ENCODE measurements at places on chromosomes 7 and 10. TPM values are rescaled to one million over a fixed set of nuclear protein-coding genes. Genes with fewer than 3 reads are reported as not detected.

GRCh38 chr10:84826704-84827103, 498.3 kb downstream of the CCSER2 start:
- H3K4me3 ChIP-seq = no peak overlapping the region
- no peak overlapping the region for H3K27ac ChIP-seq
- H3K36me3 ChIP-seq = no peaks in the 10 kb centered on the region
- H3K4me1 ChIP-seq = no peaks in the 10 kb centered on the region
- DNase-seq = no peak

GRCh38 chr10:326350-326749, 191.1 kb downstream of the ZMYND11 start:
- no peaks in the 10 kb centered on the region for H3K27me3 ChIP-seq
- H3K4me3 ChIP-seq = no peak overlapping the region
- H3K4me1 ChIP-seq = peaks cover 2% of the 10 kb centered on the region
- DNase-seq = no peak
- H3K27ac ChIP-seq = no peak overlapping the region

- H3K4me3 ChIP-seq = no peak overlapping the region
- no peaks in the 10 kb centered on the region for H3K27me3 ChIP-seq
- no peak for DNase-seq
Observed at GRCh38 chr7:24069751-24070150, 214.2 kb upstream of the NPY start.

DNA sequence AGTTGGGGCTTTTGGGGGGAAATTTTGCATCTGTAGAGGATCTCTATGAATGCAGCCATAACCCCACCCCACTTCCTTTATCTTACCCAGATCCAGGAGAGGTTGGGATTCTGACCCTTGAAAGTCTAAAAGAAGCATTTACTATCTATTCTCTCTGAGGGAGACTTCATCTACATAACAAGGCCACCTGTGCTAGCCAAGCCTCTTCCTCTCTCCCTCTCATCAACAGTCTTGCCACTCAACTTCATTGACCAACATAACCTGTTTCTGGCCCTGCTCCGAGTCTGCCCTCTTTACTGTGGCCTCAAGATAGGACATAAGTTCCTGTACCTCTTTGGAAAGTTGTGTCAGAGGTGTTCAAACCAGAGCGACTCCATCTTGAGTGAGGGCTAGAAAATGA, 19.4 kb downstream of the TUBAL3 start:
- H3K4me1 ChIP-seq = no peaks in the 10 kb centered on the region
- DNase-seq = no peak
- H3K4me3 ChIP-seq = no peak overlapping the region
- no peaks in the 10 kb centered on the region for H3K27me3 ChIP-seq

DNA sequence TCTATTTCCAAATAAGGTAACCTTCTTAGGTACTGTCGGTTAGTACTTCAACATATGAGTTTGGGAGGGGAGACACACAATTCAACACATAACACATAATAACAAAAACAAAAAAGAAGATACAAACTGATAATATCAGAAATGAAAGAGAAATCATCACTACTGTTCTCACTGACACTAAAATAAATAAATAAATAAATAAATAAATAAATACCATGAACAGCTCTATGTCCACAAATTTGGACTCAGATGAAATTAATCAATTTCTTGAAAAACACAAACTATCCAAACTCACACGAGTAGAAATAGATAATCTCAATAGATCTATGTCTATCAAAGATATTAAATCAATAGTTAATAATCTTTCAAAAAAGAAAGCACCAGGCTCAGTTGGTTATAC, 24.5 kb upstream of the SAMD9L start:
- no peaks in the 10 kb centered on the region for H3K27me3 ChIP-seq
- no peaks in the 10 kb centered on the region for H3K36me3 ChIP-seq
- no peak for DNase-seq
- H3K27ac ChIP-seq = no peak overlapping the region

- peaks cover 14% of the 10 kb centered on the region for H3K4me1 ChIP-seq
- H3K27ac ChIP-seq = no peak overlapping the region
- no peaks in the 10 kb centered on the region for H3K36me3 ChIP-seq
- H3K27me3 ChIP-seq = no peaks in the 10 kb centered on the region
Observed at GRCh38 chr10:11331046-11331577, 280.3 kb downstream of the USP6NL start.

- H3K4me1 ChIP-seq = no peaks in the 10 kb centered on the region
- H3K27ac ChIP-seq = no peak overlapping the region
- no peaks in the 10 kb centered on the region for H3K27me3 ChIP-seq
- no peaks in the 10 kb centered on the region for H3K36me3 ChIP-seq
- peak; percentile 34 for DNase-seq
Observed at GRCh38 chr10:126504063-126504760, 115.9 kb upstream of the ADAM12 start.

- no peak overlapping the region for H3K27ac ChIP-seq
- no peaks in the 10 kb centered on the region for H3K4me1 ChIP-seq
- DNase-seq = no peak
- H3K27me3 ChIP-seq = no peaks in the 10 kb centered on the region
- H3K36me3 ChIP-seq = no peaks in the 10 kb centered on the region
- H3K4me3 ChIP-seq = no peak overlapping the region
Observed at GRCh38 chr10:62348029-62348428, 26.1 kb upstream of the ZNF365 start.

DNA sequence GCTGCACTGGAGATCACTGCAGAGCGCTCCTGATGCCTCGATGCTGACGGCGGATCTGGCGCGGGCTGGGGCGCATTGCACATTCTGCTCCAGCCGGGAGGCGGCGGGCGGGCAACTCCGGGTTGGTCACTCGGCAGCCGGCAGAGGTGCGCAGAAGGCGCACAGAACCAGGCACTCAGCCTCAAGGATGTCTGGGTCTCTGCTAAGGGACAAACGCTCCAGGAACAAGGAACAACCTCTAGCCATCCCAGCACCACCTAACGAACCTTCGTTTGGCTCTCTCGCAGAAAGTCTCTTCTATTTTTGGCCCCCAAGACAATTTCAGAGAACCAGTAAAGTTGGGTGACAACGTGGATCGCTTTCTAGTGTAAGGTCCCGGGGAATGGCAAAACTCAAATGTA, 254.6 kb downstream of the OTUD1 start:
- no peak overlapping the region for H3K4me3 ChIP-seq
- H3K4me1 ChIP-seq = no peaks in the 10 kb centered on the region
- no peaks in the 10 kb centered on the region for H3K36me3 ChIP-seq
- DNase-seq = no peak

- no peak for DNase-seq
- no peaks in the 10 kb centered on the region for H3K4me1 ChIP-seq
- H3K36me3 ChIP-seq = no peaks in the 10 kb centered on the region
- H3K27me3 ChIP-seq = no peaks in the 10 kb centered on the region
- no peak overlapping the region for H3K4me3 ChIP-seq
Observed at GRCh38 chr10:26384600-26384999, 53.5 kb upstream of the APBB1IP start.

GRCh38 chr7:138710536-138711385, 9.6 kb upstream of the SVOPL start:
- no peaks in the 10 kb centered on the region for H3K27me3 ChIP-seq
- DNase-seq = no peak
- H3K4me1 ChIP-seq = no peaks in the 10 kb centered on the region
- no peaks in the 10 kb centered on the region for H3K36me3 ChIP-seq

GRCh38 chr7:148670807-148671206, 27.9 kb upstream of the CUL1 start:
- no peak for DNase-seq
- no peak overlapping the region for H3K4me3 ChIP-seq
- no peaks in the 10 kb centered on the region for H3K36me3 ChIP-seq
- no peak overlapping the region for H3K27ac ChIP-seq
- H3K4me1 ChIP-seq = no peaks in the 10 kb centered on the region

PBLD gene
- total RNA-seq = 7.5 TPM

MRC1 gene
- total RNA-seq = 13.2 TPM

CPA4 gene
- 0.28 TPM for total RNA-seq

CRPPA gene
- total RNA-seq = 3.8 TPM

ZNF365 gene
- total RNA-seq = 0.45 TPM

PRLHR gene
- total RNA-seq = 0.20 TPM

Measured in ovary (tissue), 10 donors.